ELF-1 (cell line): ENCODE measurements at places on chromosomes 13 and 19.

- peak; percentile 7 for DNase-seq
Observed at GRCh38 chr13:71831716-71832115, 35.3 kb downstream of the DACH1 start.

- no peak for DNase-seq
Observed at GRCh38 chr13:47117268-47117667, 220.4 kb upstream of the HTR2A start.

DNA sequence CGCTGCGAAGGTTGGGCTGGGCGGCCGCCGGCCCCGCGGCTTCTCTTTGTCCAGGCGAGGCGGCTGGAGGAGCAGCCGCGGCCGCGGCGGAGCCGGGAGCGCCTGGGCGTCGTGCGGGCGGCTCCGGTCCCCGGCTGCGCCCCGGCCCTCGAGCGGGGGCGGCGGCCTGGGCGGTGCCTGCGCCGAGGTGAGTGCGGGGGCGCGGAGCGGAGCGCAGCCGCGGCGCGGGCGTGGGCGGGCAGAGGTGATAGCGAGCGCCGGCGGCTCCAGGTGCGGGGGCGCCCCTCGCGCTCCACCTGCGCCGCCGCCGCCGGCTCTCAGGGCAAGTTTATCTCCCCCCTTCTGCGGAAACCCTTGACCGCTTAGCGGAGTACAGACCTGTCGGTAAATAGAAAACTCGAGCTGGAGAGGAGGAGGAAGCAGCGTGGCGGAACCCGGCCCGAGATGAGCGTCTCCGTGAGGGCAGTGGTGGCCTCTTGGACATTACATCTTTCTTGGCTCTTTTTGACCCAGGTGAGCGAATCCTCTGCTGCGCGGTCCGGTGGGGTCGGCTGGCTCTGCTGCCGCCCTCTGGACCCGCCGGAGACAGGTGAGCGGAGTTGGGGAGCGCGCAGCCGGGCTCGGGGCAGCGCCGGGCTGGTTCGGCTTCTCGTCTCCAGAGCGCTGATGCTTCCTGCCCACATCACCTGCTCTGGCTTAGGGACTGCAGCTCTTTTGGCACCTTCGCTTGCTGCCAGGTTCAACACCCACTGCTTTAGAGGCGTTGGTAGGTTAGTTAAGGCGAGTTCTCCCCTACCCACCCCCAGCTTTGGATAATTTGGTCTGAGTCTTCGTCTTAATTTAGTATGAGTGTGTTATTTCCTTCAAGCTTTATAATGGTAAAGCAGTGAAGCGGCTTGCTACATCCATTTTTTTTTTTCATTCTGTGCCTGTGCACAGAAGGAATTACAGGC lies at the start of gene MTUS2:
MTUS2 (plus strand) TSS at position 241 of the 953 bp plus-strand sequence.
- peak; percentile 35 for DNase-seq

DNA sequence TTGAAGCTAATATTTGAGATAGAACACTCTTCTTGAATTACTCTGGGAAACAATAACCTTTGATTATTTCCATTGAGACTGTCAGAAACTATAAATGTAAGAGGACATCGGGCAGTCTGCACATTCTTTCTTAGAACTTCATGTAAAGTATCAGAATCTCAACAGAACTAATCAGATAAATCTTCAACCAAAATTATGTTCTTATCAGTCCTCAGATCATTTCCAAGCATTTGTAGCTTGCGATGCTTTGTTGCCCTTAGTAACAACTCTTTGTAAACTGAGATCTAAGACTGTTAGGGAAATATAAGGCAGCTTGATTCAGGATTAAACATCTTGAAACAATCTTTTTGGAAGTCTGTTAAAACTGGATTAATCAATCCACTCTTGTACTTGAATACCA lies 70.3 kb downstream of the FNDC3A start:
- DNase-seq: no peak

DNA sequence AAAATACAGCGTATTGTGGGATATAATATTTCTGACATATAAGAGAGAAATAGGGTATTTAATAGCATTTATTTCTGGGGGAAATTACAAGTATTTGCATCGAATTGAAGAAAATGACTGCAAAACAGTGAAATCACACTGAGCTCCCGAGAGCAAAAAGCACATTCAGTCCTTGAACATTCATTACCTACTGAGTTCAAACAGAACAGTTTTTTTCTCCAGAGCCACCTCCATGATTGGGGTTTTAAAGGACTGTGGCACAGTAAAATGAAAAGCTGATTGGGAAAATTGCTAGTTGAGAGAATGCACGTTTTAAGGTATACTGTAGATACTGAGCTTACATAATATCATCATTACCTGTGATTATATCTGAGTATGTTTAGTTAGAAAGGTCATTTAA lies 58.0 kb upstream of the TRPC4 start:
- DNase-seq: no peak
